ENCODE measurements at places on chromosomes 1 and 21.

DNA sequence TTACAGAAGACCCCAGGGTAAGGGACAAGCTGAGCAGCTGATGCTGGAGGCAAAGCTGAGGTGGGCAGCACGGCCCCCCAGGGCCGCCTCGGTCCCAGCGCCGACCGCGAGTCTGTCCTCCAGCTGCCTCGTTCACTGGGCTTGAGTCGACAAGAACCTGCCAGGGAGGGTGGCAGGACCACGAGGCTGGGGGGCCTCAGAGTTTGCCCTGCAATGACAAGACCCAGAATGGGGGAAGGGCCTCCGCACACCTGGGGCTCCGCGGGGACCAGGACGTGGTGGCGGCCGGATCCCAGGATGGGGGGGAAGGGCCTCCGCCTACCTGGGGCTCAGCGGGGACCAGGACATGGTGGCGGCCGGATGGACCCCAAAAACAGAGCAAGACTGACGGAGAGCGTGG, 53.9 kb upstream of the COL18A1 start:
- DNase-seq = no peak

GRCh38 chr1:92902406-92902744, 58.9 kb downstream of the DIPK1A start:
- DNase-seq = no peak

- no peak for DNase-seq
Observed at GRCh38 chr1:72412286-72412685, 129.9 kb upstream of the NEGR1 start.

DNA sequence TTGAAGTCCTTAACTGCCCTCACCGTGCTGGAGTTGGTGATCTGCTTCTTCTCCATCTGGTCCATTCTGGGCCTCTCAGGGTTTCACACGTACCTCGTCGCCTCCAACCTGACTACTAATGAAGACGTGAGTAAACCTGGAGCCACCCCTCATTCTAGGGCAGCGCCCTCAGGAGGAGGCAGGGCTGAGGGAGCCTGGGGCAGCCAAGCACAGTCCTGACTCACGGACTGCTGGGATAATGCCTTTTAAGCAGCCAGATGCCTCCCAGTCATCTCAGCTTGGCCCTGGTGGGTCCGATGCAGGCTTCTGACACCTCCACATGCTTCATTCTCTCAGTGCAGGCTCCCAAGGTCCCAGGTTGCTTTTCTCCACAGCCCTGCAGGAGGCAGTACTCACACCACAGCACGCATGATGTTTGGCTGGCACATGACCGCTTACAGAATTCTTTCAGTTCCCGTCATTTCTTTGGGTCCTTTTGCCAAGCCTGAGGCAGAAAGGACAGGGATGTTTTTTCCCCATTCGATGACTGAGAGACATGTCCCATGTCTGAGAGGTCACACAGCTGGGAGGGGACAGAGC, 11.8 kb upstream of the SFN start:
- no peak for DNase-seq

DNA sequence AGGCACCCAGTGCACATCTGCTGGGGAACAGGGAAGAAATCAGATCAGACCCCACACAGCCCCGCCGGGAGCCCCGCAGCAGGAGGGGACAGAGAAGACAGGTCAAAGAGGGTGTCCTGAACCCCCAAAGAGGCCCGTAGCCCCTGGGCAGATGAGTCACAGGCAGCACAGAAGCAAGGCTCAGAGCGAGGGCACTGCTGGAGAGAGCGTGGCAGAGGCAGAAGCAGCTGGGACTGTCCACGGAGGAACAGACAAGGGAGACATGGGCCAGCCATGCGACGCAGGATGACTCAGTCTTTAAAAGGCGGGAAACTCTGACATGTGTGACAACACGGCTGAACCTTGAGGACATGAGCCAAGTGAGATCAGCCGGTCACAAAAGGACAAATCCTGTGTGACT, 14.5 kb upstream of the PRDM16 start:
- no peak for DNase-seq

DNA sequence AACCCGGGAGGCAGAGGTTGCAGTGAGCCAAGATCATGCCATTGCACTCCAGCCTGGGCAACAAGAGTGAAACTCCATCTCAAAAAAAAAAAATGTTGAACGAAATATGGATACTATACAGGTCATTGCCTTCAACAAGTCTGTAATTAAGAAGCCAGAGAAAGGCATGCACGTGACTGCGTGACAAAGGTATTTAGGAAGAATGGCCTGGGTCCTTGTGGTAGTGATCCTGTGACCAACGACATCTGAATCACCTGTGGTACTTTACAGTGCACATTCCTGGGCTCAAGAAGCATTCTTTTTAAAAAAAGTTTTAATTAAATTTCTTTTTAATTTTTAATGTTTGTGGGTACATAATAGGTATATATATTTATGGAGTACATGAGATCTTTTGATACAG, 115.0 kb downstream of the GREM2 start:
- no peak for DNase-seq

- no peak for DNase-seq
Observed at GRCh38 chr1:34975338-34975737, 9.8 kb downstream of the TMEM35B start.

GRCh38 chr1:10761503-10762152, 34.8 kb downstream of the CASZ1 start:
- DNase-seq = no peak

- no peak for DNase-seq
Observed at GRCh38 chr1:30812076-30812475, 54.5 kb upstream of the LAPTM5 start.

GRCh38 chr1:118116401-118116800, 68.6 kb downstream of the SPAG17 start:
- DNase-seq = no peak

All from GM06990 (cell line).